ENCODE measurements at places on chromosomes 6 and 20.
A peak's percentile ranks its signal among the peaks of the same experiment; 100 is the strongest.

DNA sequence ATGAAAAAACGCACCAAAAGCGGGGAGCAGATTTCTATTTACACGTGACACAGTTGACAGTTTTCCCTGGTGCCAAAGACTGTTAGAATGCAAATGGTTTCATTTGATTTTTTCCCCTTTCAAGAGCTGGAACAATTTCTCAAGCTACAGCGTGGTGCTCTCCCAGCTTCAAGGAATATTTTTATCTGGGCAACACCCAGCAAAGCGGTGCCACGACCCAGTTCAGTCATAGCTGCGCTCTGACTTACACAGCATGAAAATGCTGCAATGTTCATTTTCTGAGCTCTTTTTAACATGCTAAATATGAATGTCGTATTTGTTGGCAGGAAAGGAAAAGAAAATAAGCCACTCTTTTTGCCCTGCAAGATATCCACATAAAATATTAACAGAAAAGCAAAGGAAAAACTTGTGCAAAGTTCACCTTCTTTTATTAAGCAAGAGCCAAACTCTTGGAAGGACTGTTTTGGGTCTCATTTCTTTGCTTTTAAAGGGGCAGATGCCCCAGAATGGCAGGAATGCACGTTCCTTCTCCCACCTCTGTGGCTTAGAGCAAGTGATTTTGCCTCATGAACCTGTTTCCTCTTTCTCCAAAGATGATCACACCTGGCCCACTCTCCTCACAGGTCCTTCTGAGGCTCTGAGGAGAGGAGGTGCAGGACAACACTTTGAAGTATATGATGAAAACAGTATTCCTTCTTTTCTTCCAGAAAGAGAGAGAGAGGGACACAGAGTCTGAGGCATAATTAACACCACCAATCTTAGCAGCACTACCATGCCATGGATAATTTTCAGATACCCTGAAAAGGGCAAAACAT, 47.0 kb downstream of the TTI1 start:
- DNase-seq = no peak

GRCh38 chr6:53579338-53579737, 34.4 kb upstream of the GCLC start:
- DNase-seq = no peak

DNA sequence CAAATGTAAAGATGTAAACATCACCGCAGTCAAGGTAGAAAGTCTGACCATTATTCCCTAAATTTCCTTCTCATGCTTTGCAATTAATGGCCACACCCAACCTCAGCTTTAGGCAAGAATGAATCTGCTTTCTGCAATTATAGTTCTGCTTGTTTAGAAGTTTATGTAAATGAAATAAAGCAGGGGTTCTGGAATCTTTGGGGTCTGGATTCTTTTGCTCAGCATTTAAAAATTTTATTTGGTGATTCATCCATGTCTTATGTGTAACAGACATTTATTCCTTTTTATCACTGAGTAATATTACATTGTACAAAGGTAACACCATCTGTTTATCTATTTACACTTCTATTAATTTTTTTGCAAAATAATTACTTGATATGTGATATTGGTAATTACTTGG, 613.6 kb downstream of the UTRN start:
- no peak for DNase-seq

GRCh38 chr6:169720207-169720855, 4.0 kb downstream of the PHF10 start:
- DNase-seq = no peak

DNA sequence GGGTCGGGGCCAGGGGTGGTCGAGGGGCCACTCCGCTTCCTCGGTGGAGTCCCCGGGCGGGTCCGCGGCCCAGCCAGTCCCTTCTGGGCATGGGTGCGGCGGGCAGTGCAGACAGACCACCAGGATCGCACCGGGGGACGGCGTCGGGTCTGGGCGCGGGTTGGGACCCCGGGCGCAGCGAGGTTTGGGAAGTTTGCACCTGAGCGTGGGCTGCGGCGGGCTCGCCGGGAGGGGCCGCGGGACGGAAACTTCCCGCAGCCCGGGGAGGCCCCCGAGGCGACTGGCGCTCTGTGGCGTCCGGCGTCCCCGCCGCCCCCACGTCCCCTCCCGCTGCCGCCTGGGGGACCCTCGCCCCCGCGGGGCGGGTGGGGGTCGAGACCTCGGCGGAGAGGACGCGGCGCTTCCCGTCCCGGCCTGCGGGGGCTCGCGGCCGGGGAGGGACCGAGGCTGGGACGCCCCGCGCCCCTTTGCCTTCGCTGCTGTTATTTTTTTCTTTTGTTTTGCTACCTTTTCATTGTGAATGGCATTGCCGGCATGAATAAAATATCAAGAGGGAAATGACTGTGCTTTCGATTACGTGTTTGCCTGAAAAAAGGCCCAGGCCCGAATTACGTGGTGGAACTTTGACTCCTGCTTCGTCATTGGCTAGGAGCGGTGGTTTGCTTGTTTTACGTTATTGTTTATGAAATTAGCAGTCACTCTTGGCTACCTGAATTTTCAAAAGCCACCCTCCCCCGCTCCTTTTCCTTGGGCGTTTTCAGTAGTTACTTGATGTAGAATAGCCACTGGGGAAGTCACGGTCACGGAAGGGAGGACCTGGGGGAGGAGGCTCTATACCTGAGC, 703 bp downstream of the SNX9 start:
- DNase-seq = no peak

DNA sequence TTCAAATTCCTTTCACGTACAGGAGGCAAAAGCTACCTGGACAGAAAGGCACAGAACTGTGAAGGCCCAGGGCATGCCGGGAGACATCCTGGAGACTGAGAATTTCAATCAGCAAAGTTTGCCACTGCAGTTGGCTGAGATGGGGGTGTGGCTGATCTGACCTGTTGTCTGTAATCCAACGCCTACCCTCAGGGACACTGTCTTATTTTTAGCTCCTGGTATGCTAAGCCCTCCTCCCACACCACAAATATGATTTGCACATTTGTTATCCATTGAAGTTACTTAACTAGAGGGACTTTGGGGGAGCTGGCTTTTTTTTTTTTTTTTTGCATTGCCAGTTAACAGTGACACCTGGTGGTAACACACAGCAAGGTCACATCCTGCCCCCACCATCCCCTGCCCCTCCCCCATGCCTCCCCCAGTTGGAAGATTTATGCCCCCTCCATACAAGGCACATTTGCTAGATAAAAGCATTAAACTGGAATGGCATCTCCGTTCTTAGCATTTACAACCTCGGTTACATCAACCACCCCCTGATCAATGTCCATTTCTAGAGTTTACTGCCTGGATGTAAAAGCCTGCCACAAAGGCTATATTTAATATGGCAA, 40.4 kb downstream of the TTI1 start:
- peak; percentile 41 for DNase-seq

GRCh38 chr6:109239651-109240321, 142.5 kb downstream of the CD164 start:
- DNase-seq = no peak

DNA sequence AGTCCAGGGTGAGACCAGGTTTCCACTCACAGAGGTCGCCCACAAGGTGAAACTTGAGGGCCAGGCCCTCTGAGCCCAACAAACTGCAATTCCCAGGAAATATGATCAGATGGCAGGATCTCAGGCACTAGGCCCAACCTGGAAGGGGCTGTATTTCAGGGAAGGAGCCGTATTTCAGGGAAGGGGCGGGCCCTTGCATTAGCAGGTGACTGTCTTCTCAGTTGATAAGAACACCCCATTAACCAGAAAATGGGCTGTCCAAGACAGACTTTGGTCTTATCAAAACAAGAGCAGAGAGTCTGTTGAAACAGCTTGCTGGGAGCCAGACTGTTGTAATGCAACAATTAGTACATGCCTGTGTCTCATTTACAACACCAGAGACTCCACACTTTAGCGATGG, 10.9 kb upstream of the BNIP5 start:
- DNase-seq = no peak

DNA sequence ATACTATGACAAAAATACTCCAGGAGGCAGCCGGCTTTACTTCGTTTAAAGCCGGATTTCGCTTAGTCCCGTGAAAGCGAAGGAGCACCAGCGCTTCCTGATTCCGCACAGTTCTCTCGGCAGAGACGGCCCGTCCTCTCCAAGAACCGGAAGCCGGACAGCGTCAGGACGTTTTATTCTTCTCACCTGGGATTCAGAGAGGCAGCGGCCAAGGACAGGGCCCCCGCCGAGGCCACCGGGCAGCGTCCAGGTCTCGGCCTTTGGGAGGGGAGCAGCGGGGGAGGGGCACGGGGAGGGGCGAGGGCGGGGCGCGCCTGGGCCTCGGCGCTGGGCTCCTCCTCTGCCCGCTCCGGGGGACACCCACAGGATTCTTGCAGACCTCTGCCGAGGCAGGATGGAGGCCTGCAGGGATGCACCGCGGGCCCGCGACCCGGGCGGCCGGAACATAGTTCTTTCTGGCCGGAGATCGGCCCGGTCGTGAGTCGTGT, 2.8 kb upstream of the DIDO1 start:
- DNase-seq = peak; percentile 65

Measured in ELF-1 (cell line).